ENCODE measurements at places on chromosomes 5 and 9. TPM values are rescaled to one million over a fixed set of nuclear protein-coding genes. Genes with fewer than 3 reads are reported as not detected.

- H3K4me3 ChIP-seq = no peak overlapping the region
- no peak for DNase-seq
- no peaks in the 10 kb centered on the region for H3K36me3 ChIP-seq
- peaks cover 9% of the 10 kb centered on the region for H3K27me3 ChIP-seq
These were observed 231.3 kb downstream of the FSTL4 start for GRCh38 chr5:133381041-133381440.

GRCh38 chr5:80343067-80343466 is 23.3 kb downstream of the SPZ1 start:
- no peak overlapping the region for H3K4me3 ChIP-seq
- no peak overlapping the region for H3K27ac ChIP-seq
- peaks cover 9% of the 10 kb centered on the region for H3K27me3 ChIP-seq
- no peaks in the 10 kb centered on the region for H3K36me3 ChIP-seq
- DNase-seq = no peak

- DNase-seq = no peak
- no peak overlapping the region for H3K27ac ChIP-seq
- no peaks in the 10 kb centered on the region for H3K36me3 ChIP-seq
- H3K27me3 ChIP-seq = no peaks in the 10 kb centered on the region
These were observed 108.7 kb downstream of the MAST4 start for GRCh38 chr5:66704790-66705425.

GRCh38 chr5:14415024-14415697 is 166.4 kb upstream of the OTULINL start:
- DNase-seq = no peak
- H3K4me3 ChIP-seq = peak overlapping the region; percentile 43
- H3K27ac ChIP-seq = peak overlapping the region; percentile 91
- peaks cover 9% of the 10 kb centered on the region for H3K36me3 ChIP-seq

- H3K4me3 ChIP-seq = no peak overlapping the region
- no peak overlapping the region for H3K27ac ChIP-seq
- peaks cover 30% of the 10 kb centered on the region for H3K27me3 ChIP-seq
- no peak for DNase-seq
- peaks cover 6% of the 10 kb centered on the region for H3K4me1 ChIP-seq
These were observed 149.7 kb downstream of the GCNT1 start for GRCh38 chr9:76608575-76609273.

DNA sequence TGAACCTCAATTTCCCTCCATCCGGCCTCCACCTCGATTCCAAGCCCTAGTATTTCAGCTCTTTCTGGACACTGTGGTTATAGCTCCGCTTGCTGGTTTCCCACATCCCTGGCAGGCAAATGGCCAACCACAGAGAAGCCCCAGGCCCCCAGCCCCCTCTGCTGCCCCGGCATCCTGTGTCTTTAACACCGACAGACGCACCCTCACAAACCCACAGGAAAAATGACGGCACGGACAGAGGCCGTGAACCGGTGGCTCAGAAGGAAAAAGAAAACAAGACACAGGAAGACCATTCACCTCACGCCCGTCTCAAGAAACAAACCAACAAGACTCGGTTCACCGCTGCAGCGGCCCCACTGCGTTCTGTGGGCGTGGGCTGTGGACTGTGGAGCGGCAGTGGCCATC is 1.5 kb upstream of the CLIC3 start:
- peaks cover 29% of the 10 kb centered on the region for H3K4me1 ChIP-seq
- no peak overlapping the region for H3K4me3 ChIP-seq
- peaks cover 3% of the 10 kb centered on the region for H3K27me3 ChIP-seq
- DNase-seq = no peak

DNA sequence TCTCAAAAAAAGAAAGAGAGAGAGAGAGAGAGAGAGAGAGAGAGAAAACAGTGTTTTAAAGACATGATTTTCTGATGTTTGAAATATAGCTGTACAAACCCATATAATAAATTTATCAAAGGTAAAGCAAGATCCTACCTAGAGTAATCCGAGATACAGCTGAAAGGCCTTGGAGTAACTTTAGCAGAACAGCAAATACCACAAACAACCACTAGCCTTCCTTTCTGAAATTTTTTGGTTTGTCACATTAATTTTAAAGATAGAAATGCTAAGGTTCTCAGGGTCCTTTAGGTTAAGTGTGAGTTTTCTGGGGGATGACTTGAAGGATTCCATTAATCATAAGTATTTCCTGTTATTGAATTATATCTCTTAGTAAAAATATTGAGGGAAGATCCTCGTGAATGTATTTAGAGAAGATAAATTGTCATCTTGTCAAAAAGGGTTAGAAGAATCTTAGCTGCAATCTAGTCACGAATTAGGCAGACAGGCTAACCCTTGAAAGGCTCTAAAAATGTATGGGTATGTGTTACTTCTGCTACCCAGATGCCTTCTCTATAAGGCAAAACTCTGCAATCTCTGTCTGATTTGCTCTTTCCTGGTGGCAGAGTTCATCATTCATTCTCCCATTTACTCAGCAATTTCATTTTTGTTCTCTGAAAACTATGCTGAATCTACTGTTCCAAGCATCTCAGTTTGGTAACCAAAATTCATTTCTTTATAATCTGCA is 27.3 kb downstream of the F2RL2 start:
- no peak for DNase-seq
- H3K27ac ChIP-seq = no peak overlapping the region
- H3K4me1 ChIP-seq = no peaks in the 10 kb centered on the region

- no peak for DNase-seq
- no peaks in the 10 kb centered on the region for H3K36me3 ChIP-seq
- no peaks in the 10 kb centered on the region for H3K27me3 ChIP-seq
- H3K4me1 ChIP-seq = no peaks in the 10 kb centered on the region
- H3K4me3 ChIP-seq = no peak overlapping the region
These were observed 27.6 kb downstream of the TRPC7 start for GRCh38 chr5:136337788-136338187.

GRCh38 chr5:75048457-75048953 is 3.9 kb downstream of the GCNT4 start:
- peaks cover 27% of the 10 kb centered on the region for H3K27me3 ChIP-seq
- H3K4me1 ChIP-seq = peaks cover 44% of the 10 kb centered on the region
- peaks cover 4% of the 10 kb centered on the region for H3K36me3 ChIP-seq
- DNase-seq = no peak
- H3K27ac ChIP-seq = no peak overlapping the region

DNA sequence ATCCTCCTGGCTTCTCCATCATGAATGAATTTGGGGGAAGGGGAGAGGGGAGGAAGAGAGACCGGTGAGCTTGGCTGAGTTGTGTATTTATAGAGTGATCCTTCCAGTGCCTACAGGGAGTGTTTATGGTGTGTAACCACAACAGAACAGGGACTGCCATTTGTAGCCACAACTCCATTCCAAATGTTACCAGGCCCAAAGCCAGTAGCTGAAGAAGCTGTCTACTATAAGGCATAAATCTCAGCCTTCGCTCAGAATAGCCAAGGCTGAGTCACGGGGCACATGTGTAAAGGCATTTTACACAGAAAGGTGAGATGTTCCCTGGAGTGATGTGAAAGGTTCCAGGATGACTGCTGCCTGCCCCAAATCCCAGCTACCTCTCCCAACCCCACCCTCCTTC is 2.5 kb downstream of the TMEM252 start:
- peaks cover 16% of the 10 kb centered on the region for H3K27me3 ChIP-seq
- DNase-seq = no peak
- no peak overlapping the region for H3K27ac ChIP-seq
- H3K4me3 ChIP-seq = no peak overlapping the region

GRCh38 chr5:72633649-72634048 is 126.4 kb upstream of the ZNF366 start:
- H3K36me3 ChIP-seq = no peaks in the 10 kb centered on the region
- H3K4me3 ChIP-seq = no peak overlapping the region
- no peak overlapping the region for H3K27ac ChIP-seq

- H3K27me3 ChIP-seq = no peaks in the 10 kb centered on the region
- DNase-seq = no peak
- no peaks in the 10 kb centered on the region for H3K36me3 ChIP-seq
- H3K27ac ChIP-seq = no peak overlapping the region
- H3K4me1 ChIP-seq = peaks cover 1% of the 10 kb centered on the region
These were observed 31.6 kb downstream of the EXD3 start for GRCh38 chr9:137391411-137391754.

- no peaks in the 10 kb centered on the region for H3K36me3 ChIP-seq
- no peaks in the 10 kb centered on the region for H3K27me3 ChIP-seq
- H3K4me1 ChIP-seq = no peaks in the 10 kb centered on the region
- H3K27ac ChIP-seq = no peak overlapping the region
- H3K4me3 ChIP-seq = no peak overlapping the region
These were observed 1471.7 kb upstream of the C9orf72 start for GRCh38 chr9:29044959-29045358.

GRCh38 chr9:27460226-27461023 is 63.7 kb upstream of the IFNK start:
- no peaks in the 10 kb centered on the region for H3K27me3 ChIP-seq
- H3K4me1 ChIP-seq = no peaks in the 10 kb centered on the region
- H3K36me3 ChIP-seq = no peaks in the 10 kb centered on the region
- no peak overlapping the region for H3K27ac ChIP-seq

DNA sequence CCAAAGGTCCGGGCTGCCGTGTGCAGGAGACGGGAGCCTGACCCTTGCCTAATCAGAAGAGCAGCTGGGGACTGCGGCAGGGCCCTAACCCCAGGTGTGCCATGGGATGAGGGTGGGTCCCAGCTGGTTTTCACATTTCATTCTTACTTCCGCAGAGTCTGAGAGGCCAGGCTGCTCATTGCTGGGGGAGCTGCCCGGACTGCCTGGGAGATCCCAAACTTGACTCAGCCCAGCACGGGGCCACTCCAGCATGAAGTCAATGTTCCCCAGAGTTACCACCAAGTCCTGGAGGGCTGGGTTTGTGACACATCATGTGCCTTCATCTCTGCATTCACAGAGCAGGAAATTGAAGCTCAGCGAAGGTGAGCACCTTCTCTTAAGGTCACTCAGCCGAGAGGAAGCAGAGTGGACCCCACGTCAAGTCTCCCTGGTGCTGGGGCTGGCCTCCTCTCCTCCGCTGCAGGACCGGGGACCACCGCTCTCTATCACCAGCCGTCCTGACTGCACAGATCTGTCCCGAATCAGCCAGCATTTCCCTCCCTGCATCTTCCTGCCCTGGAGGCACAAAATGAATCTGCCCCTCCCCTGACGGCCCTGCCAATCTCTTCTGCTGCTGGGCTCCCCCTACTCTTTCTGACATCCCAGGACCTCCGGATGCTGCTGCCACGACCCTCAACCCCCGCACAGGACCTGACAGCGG is 54.6 kb upstream of the PHYKPL start:
- H3K4me1 ChIP-seq = no peaks in the 10 kb centered on the region
- no peak overlapping the region for H3K27ac ChIP-seq
- no peaks in the 10 kb centered on the region for H3K27me3 ChIP-seq
- no peak overlapping the region for H3K4me3 ChIP-seq

DNA sequence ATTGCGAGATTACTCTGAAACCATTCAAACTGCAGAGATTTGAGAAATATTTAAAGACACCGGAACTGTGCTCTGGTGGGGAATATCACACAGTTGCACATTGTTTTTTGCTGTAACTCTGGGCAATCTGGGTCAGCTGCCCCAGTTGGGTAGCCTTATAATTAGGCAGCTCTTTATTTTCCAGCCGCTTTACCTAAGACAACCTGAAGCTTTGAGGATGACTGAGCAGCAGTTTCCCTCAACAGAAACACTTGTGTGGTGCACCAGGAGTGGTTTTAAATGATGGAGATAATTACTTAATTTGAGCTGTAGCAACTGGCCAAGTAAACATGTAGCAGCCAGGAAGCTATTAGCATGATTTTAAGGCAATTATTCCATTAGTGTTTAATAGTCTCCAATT is 2.9 kb downstream of the PLCXD3 start:
- no peaks in the 10 kb centered on the region for H3K36me3 ChIP-seq
- no peak overlapping the region for H3K4me3 ChIP-seq
- DNase-seq = no peak
- no peaks in the 10 kb centered on the region for H3K4me1 ChIP-seq
- no peak overlapping the region for H3K27ac ChIP-seq

- H3K4me1 ChIP-seq = no peaks in the 10 kb centered on the region
- no peaks in the 10 kb centered on the region for H3K36me3 ChIP-seq
- H3K27me3 ChIP-seq = peaks cover 12% of the 10 kb centered on the region
These were observed 60.0 kb upstream of the TUT7 start for GRCh38 chr9:86413971-86414880.

- no peak overlapping the region for H3K4me3 ChIP-seq
- H3K36me3 ChIP-seq = no peaks in the 10 kb centered on the region
- DNase-seq = no peak
- no peaks in the 10 kb centered on the region for H3K27me3 ChIP-seq
These were observed 343.6 kb upstream of the ISL1 start for GRCh38 chr5:51039424-51040329.

GRCh38 chr9:23933348-23933747 is 107.3 kb upstream of the ELAVL2 start:
- no peaks in the 10 kb centered on the region for H3K36me3 ChIP-seq
- H3K4me1 ChIP-seq = no peaks in the 10 kb centered on the region
- H3K4me3 ChIP-seq = no peak overlapping the region
- DNase-seq = no peak
- H3K27me3 ChIP-seq = no peaks in the 10 kb centered on the region
- no peak overlapping the region for H3K27ac ChIP-seq

DNA sequence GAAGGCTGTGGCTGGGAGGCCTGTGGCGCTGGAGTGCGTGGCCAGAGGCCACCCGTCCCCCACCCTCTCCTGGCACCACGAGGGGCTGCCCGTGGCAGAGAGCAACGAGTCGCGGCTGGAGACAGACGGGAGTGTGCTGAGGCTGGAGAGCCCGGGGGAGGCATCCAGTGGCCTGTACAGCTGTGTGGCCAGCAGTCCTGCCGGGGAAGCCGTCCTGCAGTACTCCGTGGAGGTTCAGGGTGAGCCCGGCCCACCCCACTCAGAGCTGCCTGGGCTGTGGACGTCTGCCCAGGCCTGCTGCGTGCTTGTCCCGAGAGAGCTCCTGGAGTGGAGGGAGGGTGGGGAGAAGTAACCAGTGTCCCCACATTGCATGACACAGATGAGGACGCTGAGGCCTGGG is 89.2 kb downstream of the HMCN2 start:
- H3K27me3 ChIP-seq = no peaks in the 10 kb centered on the region
- H3K4me3 ChIP-seq = no peak overlapping the region
- no peak overlapping the region for H3K27ac ChIP-seq

GMCL2 gene
- total RNA-seq = not detected

SLC45A2 gene
- total RNA-seq = not detected

NR4A3 gene
- total RNA-seq = 169 TPM

IL5 gene
- total RNA-seq = 113 TPM

PDE8B gene
- total RNA-seq = 0.05 TPM

GFPT2 gene
- not detected for total RNA-seq

TAF11L10 gene
- not detected for total RNA-seq

NPDC1 gene
- total RNA-seq = 32.7 TPM

ROPN1L gene
- 0.55 TPM for total RNA-seq

ABO gene
- 0.14 TPM for total RNA-seq

ARL14EPL gene
- total RNA-seq = not detected

PCDHA11 gene
- not detected for total RNA-seq

All from activated T-helper 2 cell treated with anti-CD3 and anti-CD28 coated beads, Interferon-gamma antibody, Interleukin-2, Interleukin-4, amounts not matched to agents 10 μg/mL and 5 μg/mL and 100 μg/mL, durations not matched to agents 14 hours and 24 hours and 36 hours (primary cell).